Sciatic nerve (tissue), 2 donors: ENCODE measurements at places on chromosomes 12 and 14. TPM values are rescaled to one million over a fixed set of nuclear protein-coding genes. Genes with fewer than 3 reads are reported as not detected.

Gene FANCM
- 8.8 TPM for total RNA-seq

Gene WNT1
- not detected for total RNA-seq

Gene BDKRB1
- total RNA-seq = 3.6 TPM

Gene SLC39A5
- total RNA-seq = 0.80 TPM
